KG1 (cell line): ENCODE measurements at places on chromosomes 3 and 15.
A peak's percentile ranks its signal among the peaks of the same experiment; 100 is the strongest.

DNA sequence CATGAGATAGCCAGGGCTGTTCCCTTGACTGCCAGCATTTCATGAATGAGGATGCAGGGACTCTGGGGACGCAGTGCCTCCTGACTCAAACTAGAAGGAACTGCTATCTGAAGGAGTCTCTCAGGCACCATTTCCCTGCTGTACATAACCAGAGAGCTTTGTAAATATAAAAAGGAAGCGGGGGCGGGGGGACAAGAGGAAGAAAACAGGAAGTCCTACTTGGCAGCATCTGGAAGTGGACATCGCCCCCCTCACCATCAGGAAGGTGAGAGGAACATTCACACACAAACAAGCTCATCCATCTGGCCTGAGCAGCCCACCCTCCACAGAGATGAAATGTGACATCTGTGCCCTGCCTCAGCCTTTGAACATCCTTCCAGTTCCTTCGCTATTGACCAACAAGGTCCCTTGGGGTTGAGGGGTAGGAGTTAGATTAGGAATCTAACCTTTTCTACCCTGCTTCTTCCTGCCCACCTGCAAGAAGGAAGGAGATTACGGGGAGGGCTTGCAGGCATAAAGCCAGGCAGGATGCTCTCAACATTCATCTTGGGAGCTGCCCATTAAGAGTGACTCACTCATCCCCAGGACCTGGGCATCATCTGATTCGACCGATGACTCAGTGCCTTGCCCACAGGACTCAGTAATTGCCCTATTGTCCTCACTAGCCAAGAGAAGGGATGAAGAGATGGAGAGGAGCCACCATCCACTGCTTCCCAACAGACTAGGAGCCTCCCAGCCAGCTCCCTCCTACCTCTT lies 31.9 kb downstream of the SH3BP5 start:
- no peak for DNase-seq

DNA sequence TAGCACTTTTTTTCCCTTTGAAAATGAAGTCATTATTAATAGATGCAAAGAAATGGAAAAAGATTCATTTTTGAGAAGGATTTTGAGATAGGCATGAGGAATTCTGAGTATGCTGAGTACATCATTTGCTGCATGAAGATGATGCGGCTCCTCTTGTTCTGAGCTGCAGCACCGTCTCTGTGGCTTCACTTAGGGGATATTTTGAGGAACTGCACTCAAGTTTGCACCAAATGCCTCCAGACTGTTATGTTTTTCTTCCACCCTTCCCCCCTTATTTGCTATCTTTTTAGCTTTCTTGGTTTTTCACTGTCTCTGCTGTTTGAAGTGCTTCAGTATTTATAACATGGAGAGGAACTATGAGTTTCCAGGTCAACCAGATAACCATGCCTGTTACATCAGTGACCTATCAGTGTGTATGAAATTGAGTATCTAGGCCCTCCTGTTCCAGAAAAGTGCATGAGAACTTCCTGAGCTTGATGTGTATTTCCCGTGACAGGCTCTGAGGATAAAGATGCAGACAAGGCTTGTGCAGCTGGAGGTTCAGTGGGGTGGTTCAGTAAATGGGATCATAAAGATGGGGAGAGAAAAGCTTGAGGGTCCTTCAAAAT lies 128.7 kb downstream of the PDCD6IP start:
- no peak for DNase-seq

- no peak for DNase-seq
These were observed 76.5 kb downstream of the CD200R1L start for GRCh38 chr3:112770032-112770626.

DNA sequence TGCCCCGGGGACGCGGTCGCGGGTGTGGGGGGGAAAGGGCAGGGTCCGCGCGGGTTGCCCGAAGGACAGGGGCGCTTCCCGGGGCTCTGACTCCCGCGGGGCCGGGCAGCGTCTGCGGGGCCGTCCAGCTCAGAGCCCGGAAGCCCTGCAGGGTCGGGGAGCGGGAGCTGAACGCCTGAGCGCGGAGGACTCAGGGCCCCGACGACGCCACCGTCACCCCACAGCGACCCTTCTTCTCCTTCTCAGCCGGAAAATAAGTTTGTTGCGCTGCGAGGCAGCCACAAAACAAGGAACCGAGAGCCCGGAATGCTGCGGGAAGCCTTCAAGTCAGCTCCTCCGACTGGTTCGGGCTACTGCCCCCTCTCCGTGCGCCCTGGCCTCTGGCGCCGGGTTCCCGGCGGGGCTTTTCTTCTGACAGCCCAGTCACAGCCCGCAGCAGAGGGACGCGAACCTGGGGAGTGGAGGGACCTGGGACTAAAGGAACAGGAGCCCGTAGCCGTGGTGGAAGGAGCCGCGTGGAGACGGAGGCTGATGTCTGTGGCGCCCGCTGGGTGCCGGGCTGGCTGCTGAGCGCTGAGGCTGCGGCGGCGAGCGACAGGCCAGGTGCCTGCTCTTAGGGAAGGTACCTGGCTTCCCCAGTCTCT lies 484 bp downstream of the CNTN4 start:
- DNase-seq, result no peak

- DNase-seq, result no peak
These were observed 104.5 kb downstream of the NLGN1 start for GRCh38 chr3:173501931-173502489.

GRCh38 chr15:78316283-78317083 lies 17.1 kb upstream of the SKIC8 start:
- DNase-seq, result no peak

DNA sequence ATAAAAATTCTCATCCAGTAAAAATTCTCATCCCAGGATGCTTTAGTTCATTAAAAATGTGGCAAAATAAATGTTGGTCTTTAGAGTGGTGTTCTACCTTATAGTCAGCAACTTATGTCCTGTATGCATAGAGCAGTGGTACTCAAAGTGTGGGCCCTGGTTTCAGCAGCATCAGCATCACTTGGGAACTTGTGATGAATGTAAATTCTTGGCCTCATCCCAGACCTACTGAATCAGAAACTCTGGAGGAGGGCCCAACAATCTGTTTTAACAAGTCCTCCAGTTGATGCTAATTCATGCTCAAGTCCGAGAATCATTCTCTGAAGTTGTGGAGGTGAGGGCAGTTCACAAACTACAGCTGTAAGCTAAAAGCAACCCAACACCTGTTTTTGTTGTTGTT lies 307.3 kb upstream of the SATB1 start:
- no peak for DNase-seq

DNA sequence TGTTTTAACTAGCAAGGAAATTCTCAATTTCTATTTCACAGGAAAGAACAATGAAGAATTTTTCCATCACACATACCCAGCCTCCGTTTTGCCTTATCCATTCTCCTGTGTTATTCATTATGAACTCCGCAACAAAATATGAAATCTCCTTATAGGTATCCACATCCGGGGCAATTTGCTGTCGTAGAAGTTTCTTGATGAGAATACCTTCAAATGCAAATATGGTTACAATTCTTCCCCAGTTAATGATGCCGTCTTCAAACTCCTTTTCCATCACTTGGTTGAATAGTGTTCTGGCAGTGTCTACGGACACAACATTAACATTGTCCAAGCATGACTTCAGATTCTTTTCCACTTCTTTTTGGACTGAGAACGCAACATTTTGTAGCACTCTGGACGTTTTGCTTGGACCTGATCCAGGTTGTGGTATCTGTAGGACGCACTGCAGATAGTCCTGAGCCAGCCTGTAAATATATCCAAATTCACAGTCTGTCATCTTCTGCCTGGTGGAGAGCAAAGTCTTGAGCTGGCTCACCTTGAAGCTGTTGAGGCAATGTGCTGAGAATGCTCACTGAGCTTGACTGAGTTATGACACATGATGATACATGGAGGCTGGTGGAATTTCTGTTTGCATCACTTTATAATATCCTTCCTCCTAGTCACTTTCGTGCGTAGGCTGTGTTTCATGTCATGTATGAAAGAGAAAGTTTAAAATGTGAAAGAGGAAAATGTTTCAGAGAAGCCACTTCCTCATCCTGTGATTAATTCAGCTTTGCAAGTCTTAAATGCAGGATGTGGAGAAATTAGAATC lies at the start of gene BCL2A1:
TSS of gene BCL2A1 (minus strand) at position 573 of the 811 bp plus-strand sequence. CDS start at position 496, 77 bp downstream.
- peak; percentile 77 for DNase-seq

DNA sequence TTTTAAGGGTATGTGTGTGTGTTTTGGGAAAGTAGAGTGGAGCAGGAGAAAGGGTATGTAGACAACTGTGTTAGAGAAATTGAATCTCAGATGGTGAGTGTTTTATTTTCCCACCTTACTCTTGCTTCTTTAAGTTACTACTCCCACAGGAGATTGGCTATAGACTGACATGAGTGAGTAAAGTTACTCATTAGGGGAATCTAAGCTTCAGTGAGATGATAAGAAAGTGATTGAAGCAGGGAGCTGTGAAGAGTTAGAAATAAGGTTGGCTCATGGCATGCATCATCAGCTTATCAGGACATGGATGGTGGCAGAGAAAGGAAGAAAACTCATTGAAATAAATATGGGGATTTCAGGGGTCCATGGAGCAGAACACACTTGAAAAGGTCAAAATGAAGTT lies 88.9 kb downstream of the MBNL1 start:
- no peak for DNase-seq

GRCh38 chr3:152269056-152269830 lies 514 bp downstream of the MBNL1 start:
- DNase-seq, result no peak

- no peak for DNase-seq
These were observed 113.3 kb downstream of the PDCD6IP start for GRCh38 chr3:33911525-33912322.

- DNase-seq, result no peak
These were observed 110.0 kb upstream of the DLG1 start for GRCh38 chr3:197408177-197408957.

DNA sequence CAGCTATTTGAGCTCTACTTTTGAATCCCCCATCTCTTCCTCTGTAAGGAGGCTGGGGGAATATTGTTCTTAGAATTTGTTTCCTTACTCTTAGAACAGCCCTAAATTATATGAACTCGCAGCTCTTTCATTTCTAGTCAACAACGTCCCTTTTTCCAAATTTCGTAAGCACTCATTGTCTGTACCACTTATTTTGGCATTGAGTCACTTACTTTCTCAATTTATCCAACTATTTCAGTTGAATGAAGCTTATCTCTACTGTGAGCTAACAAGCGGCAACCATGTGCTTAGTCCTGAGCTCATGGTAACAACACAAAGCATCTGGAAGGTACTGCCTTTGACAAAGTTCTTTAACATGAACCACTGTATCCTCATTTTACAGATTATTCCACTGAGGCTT lies 191.1 kb downstream of the GREM1 start:
- DNase-seq, result no peak

- no peak for DNase-seq
These were observed 178.0 kb downstream of the PCCB start for GRCh38 chr3:136428167-136428566.

- DNase-seq, result no peak
These were observed 240.5 kb downstream of the SOX2 start for GRCh38 chr3:181952221-181952620.

DNA sequence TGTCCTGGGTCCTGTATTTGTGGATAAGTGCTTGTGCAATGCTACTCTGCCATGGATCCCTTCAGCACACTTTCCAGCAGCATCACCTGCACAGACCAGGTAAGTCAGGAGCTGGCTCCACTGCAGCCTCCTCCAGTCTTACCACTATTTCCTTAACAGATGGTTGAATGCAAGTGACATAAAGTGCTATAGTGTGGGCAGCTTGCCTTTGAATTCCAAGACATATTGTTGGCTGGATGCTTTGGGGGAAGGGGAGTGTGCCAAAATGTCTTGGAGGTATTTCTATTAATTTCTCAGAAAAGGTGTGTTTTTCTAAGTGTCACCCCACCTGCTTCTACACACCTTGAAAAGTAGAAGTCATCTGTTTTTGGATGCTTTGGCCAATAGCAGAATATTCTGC lies 352.2 kb upstream of the SUCLG2 start:
- no peak for DNase-seq

GRCh38 chr3:197577366-197578074 lies 21.8 kb upstream of the BDH1 start:
- DNase-seq, result no peak

GRCh38 chr3:169147238-169148008 lies 516.1 kb downstream of the MECOM start:
- DNase-seq, result no peak

- DNase-seq, result no peak
These were observed 549 bp upstream of the SOX14 start for GRCh38 chr3:137763594-137763938.

GRCh38 chr15:31824024-31824423 lies 206.3 kb upstream of the CHRNA7 start:
- no peak for DNase-seq
